Neural crest cell (in vitro differentiated cells): ENCODE measurements at places on chromosomes 3 and 15. TPM values are rescaled to one million over a fixed set of nuclear protein-coding genes. Genes with fewer than 3 reads are reported as not detected.

- H3K36me3 ChIP-seq = no peaks in the 10 kb centered on the region
- H3K27me3 ChIP-seq = no peaks in the 10 kb centered on the region
- peaks cover 13% of the 10 kb centered on the region for H3K4me1 ChIP-seq
- H3K27ac ChIP-seq = no peak overlapping the region
- DNase-seq = no peak
Measured at GRCh38 chr15:89138999-89139612, 50.9 kb downstream of the ABHD2 start.

DNA sequence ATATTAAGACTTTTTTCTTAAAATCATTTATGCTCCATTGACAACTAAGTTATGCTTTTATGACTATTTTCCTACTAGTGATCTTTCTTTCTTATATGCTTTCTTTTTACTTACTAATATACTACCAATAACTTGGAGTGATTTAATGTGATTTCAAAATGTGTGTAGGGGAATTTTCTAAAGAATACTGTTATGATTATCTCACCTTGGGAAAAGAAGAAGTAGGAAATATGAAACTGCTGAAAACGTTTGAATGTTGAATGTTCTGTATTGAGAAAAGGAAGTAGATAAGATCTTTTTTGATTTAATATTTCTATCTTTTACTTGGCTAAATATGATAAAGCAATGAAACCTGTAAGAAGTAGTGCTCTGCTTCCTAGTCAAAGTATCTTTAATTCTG lies 7.8 kb upstream of the CD200R1 start:
- H3K27ac ChIP-seq = no peak overlapping the region
- no peaks in the 10 kb centered on the region for H3K4me1 ChIP-seq
- no peak overlapping the region for H3K4me3 ChIP-seq
- no peaks in the 10 kb centered on the region for H3K36me3 ChIP-seq
- H3K27me3 ChIP-seq = peaks cover 11% of the 10 kb centered on the region
- DNase-seq = no peak

- H3K36me3 ChIP-seq = no peaks in the 10 kb centered on the region
- H3K27ac ChIP-seq = no peak overlapping the region
- no peaks in the 10 kb centered on the region for H3K4me1 ChIP-seq
- H3K4me3 ChIP-seq = no peak overlapping the region
Measured at GRCh38 chr3:36124118-36124796, 256.0 kb upstream of the STAC start.

DNA sequence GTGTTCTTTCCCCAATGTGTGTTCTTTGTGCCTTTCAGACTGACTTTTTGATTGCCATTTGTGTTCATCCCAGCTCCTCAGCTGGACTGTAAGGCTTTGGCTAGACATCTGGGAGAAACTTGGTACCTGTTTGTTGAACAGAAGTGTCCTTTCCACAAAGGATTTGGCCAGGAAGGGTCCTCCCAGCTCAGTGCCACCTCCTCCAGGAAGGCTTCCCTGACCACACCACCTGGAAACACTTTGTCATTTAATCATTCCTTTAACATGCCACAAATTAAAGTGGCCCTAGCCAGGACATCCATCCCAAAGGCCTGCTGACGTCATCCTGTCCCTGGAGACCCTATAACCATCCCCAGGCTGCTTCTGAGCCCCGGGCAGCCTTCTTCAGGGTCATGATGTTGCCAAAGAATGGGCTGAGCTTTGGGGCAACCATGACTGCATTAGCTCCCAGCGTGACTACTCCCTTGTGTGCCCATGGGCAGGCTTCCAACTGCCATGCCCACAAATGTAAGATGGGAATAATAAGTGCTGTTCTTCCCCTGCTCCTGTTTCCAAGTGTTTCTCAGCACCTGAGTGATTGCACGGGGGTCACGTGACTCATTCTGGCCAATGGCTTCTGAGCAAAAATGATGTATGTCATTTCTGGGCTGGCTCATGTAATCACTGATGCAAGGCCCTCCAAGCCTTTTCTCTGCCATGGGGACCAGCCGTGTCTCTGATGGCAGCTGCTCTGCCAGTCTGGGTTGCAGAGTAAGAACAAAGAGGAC lies 112.5 kb upstream of the SMAD3 start:
- no peak for DNase-seq
- no peaks in the 10 kb centered on the region for H3K36me3 ChIP-seq
- H3K27ac ChIP-seq = no peak overlapping the region
- H3K27me3 ChIP-seq = no peaks in the 10 kb centered on the region

The MYZAP gene
- 0.28 TPM in 1 of 2 replicates, not detected in the other for total RNA-seq

The PRSS50 gene
- 0.35 and 0.39 TPM in 2 replicates for total RNA-seq

The ZBBX gene
- 0.73 and 1.6 TPM in 2 replicates for total RNA-seq

The KLF13 gene
- total RNA-seq = 43.3 and 44.6 TPM in 2 replicates
